ENCODE measurements at places on chromosomes 6 and 20. TPM values are rescaled to one million over a fixed set of nuclear protein-coding genes. Genes with fewer than 3 reads are reported as not detected.

The HIVEP2 gene
- total RNA-seq, result 11.1 TPM

The RAD21L1 gene
- total RNA-seq, result under 0.01 TPM

The MGME1 gene
- total RNA-seq, result 8.1 TPM

The LTA gene
- total RNA-seq, result not detected

The MMP24 gene
- total RNA-seq, result 0.36 TPM

The E2F1 gene
- total RNA-seq, result 10.6 TPM

The C6orf132 gene
- 0.72 TPM for total RNA-seq

- no peak for DNase-seq
Measured at GRCh38 chr6:15689586-15690482, 27.0 kb upstream of the DTNBP1 start.

GRCh38 chr6:40128127-40128526 is 193.9 kb upstream of the MOCS1 start:
- no peak for DNase-seq

DNA sequence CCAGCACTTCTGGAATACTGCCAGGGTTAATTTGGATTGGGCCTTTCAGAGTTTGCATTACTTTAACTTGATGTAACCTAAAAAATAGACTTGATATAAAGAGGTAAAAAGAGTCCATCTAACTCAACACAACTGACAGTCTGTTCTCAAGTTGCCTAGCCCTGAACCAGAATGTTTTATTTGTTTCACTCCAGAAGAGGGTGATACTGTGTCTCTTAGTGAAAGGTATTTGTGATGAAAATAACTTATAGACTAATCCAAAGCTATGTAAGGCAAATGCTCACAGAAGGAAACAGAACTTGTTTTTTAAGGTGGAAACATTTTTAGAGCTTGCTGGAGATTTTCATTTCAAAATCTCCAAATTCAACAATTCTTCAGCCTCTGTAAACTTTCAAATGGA is 469.1 kb upstream of the RUNX2 start:
- no peak for DNase-seq

- DNase-seq, result no peak
Measured at GRCh38 chr20:61566691-61567090, 314.6 kb downstream of the CDH4 start.

- DNase-seq, result no peak
Measured at GRCh38 chr6:133314947-133315346, 73.8 kb downstream of the EYA4 start.

GRCh38 chr6:88958842-88959241 is 4.6 kb downstream of the RNGTT start:
- DNase-seq, result no peak

- peak; percentile 76 for DNase-seq
Measured at GRCh38 chr6:75266716-75267291, 17.8 kb downstream of the TMEM30A start.

DNA sequence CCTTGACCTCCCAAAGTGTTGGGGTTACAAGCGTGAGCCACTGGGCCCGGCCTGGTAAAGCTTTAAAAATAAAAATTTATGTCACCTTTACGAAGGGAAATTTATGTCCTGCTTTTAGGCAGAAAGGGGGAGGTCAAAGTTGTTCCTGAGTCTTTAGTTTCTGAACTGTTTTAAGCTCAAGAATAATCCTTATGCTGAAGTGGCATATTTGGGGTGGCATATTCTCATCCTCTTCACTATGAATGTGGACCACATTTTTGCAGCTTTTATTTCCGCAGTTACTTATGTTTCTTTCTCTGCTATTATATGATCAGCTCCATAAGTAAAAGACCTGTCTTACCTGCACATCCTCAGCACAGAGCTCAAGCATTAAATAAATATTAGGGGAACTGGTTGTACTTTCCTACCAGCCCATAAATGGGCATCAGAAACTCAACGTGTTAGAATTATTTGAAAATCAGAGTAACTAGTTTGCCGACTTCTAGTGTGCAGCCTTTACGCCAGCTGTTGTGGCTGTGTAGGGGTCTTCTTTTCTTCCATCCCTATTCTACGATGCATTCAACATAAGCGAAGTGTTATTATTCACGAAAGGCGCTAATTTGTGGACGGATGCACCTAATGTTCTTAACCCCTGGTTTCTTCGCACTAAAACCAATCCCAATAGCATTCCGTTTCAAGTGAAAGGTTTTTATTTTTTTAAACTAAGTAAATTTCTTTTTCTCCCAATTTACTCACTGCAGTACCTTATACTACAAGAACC is 867 bp upstream of the AKAP7 start:
- no peak for DNase-seq

GRCh38 chr20:46704714-46705377 is 4.6 kb upstream of the SLC2A10 start:
- DNase-seq, result no peak

DNA sequence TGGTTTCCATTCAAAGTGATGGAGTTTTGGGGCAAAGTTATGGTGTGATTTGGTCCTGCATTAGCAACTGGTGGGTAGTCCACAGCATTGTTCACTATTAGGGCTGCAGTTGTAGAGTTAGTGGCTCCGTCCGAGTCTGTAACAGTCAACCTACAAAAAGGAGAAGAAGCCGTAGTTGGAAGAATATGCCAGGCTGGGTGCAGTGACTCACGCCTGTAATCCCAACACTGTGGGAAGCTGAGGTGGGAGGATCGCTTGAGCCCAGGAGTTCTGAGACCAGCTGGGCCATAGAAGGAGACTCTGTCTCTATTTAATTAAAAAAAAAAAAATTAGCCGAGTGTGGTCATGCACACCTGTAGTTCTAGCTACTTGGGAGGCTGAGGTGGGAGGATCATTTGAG is 69.5 kb downstream of the KIAA0319 start:
- no peak for DNase-seq

GRCh38 chr6:126133984-126134383 is 147.6 kb downstream of the TRMT11 start:
- DNase-seq, result no peak

DNA sequence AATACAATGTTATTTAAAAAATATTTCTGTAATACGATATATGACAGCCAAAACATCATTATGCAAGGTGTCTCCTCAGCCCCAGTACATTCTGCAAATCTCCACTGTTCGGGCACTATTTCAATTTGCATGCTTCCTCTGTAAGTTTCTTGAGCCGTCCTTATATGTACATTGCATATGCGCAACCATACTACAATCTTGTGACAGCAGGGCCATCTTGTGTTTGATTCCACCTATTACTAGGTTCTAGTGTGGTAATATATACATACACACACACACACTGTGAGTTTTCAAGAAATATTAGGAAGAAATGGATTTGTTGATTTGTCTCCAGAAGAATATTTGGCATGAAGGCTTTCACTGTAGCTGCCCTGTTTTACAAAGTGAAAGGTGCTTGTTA is 9.8 kb downstream of the LYRM4 start:
- DNase-seq, result no peak

DNA sequence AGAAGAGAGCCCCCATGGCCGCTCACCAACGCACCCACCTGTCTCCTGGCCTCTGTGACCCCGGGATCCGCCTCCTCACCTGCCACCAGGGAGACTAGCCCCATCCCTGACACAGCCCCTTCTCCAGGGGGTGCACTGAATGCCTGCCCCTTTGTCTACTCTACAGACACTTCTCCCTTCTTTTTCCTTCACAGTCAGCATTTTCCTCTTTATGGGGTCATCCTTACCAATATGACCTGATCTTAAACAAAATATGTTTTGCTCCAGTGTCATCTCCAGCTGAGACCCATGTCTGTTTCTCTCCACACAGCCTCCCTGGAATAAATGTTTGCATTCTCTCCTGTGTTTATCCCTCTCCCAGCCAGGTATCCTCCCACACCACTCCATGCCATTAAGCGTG is 14.6 kb upstream of the CCR6 start:
- DNase-seq, result no peak

GRCh38 chr6:32444433-32444832 is 4.7 kb downstream of the HLA-DRA start:
- no peak for DNase-seq

DNA sequence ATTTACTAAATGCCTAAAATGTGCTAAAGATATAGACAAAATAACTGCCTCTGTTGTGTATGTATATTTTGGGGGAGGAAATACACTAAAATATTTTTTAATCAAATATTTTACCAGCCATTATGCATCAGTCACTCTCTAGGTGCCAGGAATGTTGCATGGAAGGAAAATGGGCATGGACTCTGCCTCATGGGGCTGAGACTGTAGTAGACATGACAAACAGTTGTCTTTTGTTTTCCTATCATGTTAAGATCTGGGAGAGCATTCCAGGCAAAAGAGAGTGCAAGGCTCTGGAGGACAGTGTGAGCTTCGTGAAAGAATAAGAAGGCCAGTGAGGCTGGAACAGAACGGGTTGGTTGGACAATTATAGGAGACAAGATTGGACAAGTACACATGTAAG is 26.5 kb downstream of the HLA-DOB start:
- DNase-seq, result no peak

- no peak for DNase-seq
Measured at GRCh38 chr6:42498473-42499128, 46.9 kb upstream of the TRERF1 start.

DNA sequence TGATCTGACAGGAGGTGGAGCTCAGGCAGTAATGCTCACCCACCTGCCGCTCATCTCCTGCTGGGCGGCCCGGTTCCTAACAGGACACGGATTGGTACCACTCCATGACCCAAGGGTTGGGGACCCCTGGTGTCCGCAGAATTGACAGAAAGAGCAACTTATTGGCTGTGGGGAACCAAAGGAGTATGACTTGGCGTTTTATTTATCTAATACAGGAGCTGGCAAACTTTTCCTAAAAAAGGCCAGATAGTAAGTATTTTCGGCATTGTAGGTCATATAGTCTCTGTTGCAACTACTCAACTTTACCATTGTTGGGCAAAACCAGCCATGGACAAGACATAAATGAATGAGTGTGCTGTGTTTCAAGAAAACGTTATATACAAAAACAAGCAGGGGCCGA is 44.4 kb upstream of the TRAF3IP2 start:
- no peak for DNase-seq

DNA sequence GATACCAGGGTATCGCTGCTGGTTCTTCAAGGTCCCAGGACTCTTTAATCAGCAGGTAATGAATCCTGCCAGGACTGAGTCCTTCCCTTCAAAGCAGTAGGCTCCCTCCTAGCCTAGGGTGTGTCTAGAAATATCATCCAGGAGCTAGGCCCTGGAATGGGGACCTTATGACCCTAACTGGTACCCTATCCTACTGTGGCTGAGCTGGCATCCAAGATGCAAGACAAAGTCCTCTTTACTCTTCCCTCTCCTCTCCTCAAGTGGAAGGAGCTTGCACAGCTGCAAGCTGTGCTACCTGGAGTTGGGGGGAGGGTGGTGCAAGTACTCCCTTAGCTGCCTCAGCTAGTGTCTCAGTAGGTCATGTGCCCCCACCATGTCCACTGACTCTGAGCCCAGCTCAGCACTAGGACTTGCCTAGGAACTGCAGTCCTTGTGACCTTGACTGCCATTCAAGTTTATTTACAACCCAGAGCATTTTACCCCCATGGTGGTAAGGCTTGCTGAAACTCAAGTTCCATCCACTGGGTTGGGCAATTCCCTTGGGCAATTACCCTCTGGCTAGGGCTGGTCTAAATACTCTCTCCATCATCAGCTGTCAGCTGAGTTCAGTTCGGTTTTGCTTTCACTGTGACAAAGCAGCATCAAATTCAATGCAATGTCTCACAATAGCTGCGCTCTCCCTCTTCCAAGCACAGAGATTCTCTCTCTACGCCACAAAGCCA is 48.4 kb upstream of the TOP1 start:
- DNase-seq, result no peak

DNA sequence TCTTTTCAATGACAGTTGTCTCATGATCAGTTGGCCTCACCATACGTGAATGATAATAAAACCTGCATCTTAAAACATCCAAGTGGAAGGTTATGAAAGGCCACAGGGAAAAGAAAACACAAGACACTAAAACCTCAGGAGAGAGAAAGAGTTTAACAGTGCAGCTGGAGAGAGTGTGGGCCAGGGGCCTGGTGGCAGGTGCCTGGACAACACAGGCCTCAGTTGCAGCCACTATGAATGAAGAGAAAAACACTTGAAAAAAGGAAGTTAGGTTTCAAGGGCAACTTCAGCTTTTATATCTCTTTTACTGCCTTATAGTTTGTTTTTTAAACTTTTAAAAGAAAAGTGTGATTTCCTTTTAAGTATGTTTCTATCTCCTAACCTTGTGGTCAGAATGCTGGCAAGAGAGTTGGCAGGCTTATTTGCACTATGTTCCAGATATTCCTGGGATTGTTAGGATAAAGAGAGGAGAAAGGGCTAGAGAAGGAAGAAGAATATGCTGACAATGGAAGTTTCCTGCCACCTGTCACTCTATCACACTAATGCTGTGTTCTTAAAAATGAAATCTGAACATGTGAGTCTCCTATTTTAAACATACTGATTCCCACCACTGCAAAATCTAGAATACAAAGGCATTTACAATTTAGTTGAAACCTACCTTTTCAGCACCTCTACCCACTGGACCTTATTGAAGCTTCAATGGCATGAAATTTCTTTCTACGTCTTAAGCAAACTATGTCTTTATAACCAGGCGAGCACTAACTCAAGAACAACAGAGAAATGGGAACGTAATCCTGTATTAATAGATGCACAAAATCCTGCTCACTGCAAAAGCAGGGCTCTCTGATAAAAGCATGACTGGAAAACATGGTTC is 222.4 kb downstream of the CD83 start:
- DNase-seq, result no peak

DNA sequence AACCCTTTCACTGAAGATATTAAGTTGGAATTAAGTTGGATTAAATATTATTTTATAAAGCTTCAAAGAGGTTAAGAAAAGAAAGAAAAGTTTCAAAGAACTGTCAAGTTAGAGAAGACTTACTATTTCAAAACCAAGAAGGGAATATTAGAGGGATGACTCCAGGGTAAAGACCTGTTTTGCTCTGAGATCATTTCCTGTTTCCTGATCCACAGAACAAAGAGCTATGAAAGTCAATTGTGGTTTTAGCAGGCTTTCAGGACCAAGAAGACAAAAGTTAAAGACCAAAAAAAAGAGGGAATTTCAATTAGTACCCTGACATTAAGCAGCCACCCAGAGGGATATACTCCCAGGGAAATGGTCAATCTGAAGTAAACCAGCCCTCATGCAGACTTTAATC is 19.4 kb downstream of the ESF1 start:
- peak; percentile 13 for DNase-seq

DNA sequence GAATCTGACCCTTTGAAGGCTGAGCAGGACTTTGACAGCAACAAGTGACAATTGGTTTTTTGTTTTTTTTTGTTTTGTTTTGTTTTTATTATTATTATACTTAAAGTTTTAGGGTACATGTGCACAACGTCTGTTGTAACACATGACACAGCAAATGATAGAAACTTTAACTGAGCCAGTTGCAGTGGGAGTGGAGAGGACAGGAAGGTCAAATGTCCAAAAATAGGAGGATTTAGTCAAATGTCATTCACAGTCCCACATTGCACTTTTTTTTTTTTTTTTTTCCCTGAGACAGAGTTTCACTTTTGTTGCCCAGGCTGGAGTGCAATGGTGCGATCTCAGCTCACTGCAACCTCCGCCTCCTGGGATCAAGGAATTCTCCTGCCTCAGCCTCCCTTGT is 223.0 kb downstream of the HIVEP2 start:
- DNase-seq, result no peak

DNA sequence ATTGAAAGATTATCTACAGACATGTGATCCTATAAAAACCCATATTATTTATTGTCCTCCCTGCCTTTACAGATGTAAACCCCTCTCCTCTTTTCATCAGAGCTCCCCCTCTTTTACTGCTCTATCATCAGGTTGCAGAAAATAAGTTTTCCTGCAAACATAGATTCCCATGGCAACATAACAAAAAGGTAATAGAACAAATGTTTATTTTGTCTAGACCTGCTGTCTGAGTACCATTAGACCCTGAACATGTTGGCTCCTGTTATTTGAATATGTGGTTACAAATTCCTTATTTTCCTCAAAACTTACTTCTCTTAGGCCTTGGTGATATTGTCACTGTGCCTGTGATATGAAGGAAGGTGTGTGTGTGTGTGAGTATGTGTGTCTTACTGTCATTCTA is 11.5 kb downstream of the MAPK14 start:
- no peak for DNase-seq
